ENCODE measurements at places on chromosomes 5 and 9.

DNA sequence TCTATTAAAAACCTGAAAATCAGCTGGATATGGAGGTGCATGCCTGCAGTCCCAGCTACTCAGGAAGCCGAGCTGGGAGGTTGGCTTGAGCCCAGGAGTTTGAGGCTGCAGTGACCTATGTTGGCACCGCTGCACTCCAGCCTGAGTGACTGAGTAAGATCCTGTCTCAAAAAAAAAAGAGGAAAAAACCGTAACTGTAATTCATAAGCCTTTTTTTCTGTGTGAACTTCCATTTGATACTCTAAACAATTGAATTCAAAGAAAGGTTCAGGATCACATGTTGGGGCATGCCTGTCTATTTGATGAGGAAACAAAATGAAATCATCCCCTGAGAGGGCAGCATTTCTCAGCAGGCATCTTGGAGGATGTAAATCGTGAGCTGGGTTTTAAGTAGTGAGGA is 38.8 kb downstream of the ITGA2 start:
- no peak for DNase-seq

GRCh38 chr5:113084402-113085083 is 107.9 kb downstream of the DCP2 start:
- no peak for DNase-seq

DNA sequence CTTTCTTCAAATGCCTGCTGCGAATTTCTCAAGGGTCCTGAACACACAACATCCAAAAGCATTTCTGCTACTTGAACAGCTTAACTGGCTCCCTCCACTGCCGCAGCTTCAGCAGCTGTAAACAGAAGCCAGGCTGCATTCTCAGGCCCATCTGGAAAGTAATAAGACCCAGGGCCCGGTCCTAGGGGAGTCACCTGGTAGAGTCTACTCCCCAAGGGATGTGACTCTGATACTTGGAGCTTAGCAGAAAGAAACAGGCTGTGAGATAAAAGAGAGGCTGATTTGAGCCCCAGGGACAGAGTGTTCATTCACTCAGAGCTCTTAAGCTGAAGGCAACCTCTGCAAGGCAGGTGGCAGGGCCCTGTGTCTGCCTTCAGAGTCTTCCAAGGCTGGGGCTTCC is 356.8 kb downstream of the SPOCK1 start:
- no peak for DNase-seq

DNA sequence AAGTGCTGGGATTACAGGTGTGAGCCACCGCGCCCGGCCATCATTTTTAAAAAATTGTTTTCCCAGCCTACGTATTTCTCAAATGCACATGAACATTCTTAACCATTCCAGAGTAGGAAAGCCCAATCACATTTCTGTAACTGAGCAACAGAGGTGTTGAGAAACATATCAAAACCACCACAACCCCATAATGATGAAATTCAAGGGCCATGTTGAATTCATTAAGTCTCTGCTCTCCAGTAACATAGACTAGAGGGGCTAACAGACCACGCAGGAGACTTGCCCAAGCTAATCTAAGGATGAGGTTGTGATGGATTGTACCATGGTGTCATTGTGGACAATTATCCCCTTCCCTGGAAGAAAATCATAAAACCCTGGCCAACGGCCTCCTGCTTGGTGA is 52.9 kb downstream of the MYO10 start:
- no peak for DNase-seq

- no peak for DNase-seq
Observed at GRCh38 chr5:3531320-3531986, 64.2 kb upstream of the IRX1 start.

GRCh38 chr5:74394916-74395880 is 245.3 kb downstream of the ENC1 start:
- DNase-seq: no peak

DNA sequence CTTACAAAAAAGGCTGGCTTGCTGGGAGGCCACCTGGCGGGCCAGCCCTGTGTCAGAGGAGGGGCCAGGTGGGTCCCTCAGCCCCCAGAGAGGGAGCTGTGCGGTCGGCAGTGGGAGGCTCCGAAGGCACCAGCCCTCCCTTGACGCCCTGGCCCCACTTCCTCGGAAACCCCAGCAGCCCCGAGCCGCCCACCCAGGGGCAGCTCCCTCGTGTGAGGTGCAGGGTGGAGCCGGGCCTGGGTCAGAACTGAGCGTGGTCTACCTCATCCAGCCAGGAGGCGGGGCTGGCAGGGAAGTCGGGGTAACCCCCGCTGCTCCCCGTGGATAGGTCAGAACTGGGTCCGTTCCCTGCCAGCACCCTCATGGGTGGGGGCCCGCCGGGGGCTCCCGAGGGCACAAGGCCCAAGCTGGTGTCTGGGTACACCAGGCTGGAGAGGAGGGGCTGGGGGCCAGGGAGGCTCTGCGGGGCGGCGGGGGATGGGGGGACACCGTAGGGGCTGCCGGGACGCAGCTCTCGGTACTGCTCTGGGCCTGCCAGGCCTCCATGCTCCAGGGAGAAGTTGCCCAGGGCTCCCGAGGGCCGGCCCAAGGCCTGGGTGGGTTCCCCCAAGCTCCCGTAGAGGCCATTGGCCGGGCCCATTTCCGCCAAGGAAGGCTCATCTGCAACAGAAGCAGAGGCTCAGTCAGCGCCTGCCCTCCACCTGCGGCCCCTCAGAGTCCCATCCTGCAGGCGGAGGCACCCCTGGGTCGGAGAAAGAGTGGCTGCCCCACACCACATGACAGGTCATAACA is 7.6 kb downstream of the LHX3 start:
- no peak for DNase-seq

- no peak for DNase-seq
Observed at GRCh38 chr5:90161414-90161813, 248.1 kb downstream of the CETN3 start.

DNA sequence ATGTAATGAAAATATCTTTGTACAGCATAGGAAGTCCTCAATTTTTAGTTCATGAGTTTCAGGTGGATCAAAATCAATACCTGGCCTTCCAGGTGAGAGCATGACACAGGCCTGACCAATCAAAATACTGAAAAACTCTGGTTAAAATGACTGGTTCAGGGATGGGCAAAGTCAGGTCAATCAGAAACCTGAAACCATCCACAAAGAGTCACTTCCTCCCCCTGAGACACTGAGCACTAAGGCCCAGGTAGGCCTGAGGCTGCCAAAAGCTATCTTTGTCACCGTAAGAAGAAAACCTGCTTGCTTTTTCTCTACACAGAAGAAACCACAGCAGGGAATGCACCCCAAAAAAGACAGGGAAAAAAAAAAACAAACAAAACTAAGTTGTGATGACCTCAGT is 444.8 kb downstream of the TLR4 start:
- no peak for DNase-seq

GRCh38 chr9:89678396-89679015 is 73.7 kb downstream of the GADD45G start:
- DNase-seq: no peak

DNA sequence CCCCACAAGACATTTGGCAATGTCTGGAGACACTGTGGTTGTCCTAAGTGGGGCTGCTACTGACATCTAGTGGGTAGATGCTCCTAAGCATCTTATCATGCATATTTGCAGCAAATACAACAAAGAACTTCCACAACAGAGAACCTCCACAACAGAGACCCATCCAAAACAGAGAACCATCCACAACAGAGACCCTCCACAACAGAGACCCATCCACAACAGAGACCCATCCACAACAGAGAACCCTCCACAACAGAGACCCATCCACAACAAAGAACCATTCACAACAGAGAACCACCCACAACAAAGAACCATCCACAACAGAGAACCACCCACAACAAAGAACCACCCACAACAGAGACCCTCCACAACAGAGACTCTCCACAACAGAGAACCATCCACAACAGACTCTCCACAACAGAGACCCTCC is 32.8 kb downstream of the ARPC5L start:
- DNase-seq: no peak

GRCh38 chr5:170745481-170746071 is 37.9 kb upstream of the GABRP start:
- no peak for DNase-seq

DNA sequence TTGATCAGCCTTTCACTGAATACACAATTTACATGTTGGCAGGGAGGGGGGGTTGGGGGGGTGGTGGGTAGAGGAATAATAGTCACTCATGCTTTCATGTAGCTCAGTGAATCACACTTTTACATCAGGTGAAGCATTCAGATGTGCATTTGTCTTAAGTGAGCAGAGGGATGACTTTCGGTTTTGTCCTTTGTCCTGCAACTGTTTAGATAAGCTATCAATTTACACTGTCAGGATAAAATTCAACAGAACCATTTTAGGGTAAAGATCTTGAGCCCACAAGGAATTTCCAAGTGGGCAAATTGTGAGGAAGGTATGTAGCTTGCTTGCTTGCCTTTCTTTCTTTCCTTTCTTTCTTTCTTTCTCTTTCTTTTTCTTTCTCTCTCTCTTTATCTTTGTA is 576.2 kb downstream of the MTRR start:
- DNase-seq: no peak

DNA sequence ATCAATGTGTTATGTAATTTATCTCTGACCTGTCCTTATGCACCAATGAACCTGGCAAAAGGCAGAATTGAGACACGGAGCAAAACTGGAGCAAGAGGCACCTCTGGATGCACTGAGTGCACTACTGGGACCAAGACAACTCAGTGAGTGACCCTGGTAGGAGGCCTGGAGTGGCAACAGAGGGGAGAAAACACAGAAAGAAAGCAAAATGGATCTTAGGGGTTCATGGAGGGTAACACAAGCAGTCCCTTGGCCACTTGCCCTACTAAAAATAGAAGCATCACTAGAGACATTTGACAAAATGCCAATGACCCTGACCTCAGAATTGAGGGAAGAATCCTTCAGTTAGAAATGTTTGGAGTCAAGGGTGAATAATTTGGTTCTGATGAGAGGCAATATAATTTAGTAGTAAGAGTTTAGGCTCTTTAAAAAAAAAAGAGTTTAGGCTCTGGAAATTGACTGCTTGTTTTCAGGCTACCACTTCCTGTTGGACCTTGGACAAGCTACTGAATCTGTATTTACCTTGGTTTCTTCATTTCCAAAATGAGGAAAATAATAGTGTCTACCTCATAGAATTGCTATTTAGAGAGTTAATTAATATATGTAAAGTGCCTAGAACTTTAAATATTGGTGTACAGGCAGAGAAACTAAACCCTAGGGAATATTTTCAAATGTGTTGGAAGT is 234.9 kb upstream of the TARS1 start:
- DNase-seq: no peak

DNA sequence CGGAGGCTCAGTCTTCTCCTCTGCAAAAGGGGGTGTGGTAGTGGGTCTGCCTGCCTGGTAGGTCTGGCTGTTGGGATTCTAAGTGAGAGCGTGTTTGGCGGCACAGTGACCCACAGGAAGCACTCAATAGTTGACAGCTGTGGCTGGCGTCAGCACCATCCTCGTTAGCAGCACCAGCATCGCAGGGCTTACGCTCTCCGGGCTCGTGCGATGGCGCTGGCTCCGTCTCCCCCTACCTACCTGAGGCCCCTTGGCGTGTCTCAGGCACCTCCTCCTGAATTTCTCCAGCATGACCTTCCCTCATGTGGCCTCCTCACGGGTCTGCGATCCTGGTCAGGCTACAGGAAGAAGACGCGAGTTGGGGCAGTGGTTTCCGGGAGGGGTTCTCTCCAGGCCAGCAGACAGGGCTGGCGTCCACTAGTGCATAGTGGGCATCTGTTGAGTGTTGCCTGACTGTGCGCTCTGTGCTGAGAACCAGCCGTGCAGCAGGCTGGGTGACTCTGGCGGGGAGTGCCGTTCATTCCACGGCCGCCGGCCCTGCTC is 66.9 kb downstream of the HMCN2 start:
- no peak for DNase-seq

DNA sequence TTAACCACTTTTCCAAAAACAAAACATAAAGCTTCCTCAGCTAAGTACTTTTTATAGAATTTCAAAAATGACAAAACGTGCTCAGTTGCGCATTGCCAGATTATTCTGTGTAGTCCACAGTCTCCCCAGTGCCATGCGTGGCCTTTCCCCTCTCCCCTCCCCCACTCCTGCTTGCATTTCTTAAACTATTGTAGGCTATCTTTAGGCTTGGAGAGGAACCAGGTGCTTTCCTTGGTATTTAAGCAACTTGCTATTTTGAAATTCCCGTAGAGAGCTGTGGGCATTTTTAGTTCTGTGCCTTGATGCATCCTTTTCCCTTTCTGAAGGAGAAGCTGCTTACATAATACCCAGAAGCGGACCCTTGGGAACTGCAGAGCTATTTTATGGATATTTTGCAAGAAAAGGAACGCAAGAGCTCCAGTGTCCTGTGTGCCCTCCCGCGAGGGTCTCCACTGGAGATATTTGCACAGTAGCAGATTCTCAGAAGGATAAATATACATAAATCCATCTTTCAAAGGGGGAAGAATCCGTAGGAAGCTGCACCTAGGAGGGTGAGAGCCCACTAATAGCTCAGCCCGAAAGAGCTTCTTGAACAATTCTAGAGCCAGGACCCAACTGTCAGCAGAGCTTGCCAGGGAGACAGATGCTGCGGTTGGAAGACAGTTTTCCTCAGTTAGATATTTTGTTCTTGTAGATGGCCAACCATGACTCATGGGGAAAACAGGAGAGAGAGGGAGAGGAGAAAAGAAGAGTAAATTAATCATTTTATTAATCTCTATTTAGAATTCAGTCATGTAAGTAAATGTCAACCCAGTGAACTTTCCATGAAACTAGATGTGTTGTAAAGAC is 1298.3 kb upstream of the WWC1 start:
- no peak for DNase-seq

DNA sequence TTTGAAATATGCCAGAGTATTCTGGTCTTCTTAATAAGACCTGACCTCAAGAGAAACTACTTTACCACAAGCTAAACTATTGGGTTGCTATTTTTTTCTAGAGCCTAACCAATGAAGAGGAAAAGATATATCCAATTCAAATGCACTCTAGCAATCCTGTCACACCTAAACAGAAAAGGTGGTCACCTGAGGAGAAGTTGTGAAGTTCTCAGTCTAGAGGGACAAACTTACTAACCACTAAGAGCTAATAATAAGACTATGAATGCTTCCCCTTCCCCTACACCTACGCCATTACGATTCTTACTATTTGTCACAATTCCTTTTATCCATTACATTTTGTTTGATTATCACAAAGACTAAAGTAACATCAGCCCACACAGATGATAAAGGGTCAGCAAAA is 29.7 kb downstream of the RLN2 start:
- DNase-seq: no peak

DNA sequence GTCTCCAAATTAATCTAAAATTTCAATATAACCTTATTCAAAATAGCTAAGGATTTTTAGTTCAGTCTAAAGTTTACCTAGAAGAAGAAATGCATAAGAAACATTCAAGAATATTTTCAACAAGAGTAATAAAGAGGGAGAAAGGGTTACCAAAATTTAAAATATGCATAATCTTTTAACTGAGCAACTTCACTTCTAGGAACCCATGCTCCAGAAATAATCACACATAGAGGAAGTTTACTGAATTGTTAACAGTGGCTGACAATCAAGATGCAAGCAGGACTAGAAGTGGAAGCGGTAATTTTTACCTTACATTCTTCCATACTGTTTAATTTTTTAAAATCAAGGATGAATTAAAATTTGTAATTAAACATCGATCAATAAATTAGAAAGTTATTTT is 1.9 kb downstream of the PJA2 start:
- DNase-seq: no peak

DNA sequence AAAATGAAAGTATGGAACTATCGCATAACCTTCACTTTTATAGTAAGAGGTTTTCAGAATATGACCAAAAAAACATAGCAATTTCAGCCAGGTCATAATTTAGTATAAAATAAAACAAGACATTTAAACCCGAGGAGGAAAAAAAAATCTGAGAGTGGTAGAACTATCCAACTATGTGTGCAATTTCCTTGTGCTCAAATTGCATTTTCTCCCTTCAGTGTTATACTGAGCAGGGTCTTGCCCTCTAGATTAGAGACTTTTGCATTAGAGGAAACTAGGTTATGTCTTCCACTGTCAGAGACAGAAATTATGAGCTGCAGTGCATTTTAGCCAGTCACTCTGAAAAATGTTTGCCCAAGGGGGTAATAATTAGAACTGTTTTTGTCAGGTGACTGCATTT is 330.6 kb downstream of the NR2F1-AS1 start:
- DNase-seq: no peak

All from activated CD4-positive, alpha-beta T cell treated with anti-CD3 and anti-CD28 coated beads for 24 hours (primary cell).